Uterine smooth muscle cell (primary cell): ENCODE measurements at places on chromosomes 2 and 18. TPM values are rescaled to one million over a fixed set of nuclear protein-coding genes. Genes with fewer than 3 reads are reported as not detected.

Gene CERS6
- total RNA-seq = 14.2 and 19.6 TPM in 2 replicates

Gene FBXO36
- 1.9 and 4.5 TPM in 2 replicates for total RNA-seq

Gene SLC66A2
- total RNA-seq = 37.0 and 42.7 TPM in 2 replicates

Gene REEP1
- total RNA-seq = 0.11 and 0.12 TPM in 2 replicates

Gene CAVIN2
- 1.2 and 4.4 TPM in 2 replicates for total RNA-seq
